T-cell (primary cell): ENCODE measurements at places on chromosomes 12 and 14. TPM values are rescaled to one million over a fixed set of nuclear protein-coding genes. Genes with fewer than 3 reads are reported as not detected.

GRCh38 chr12:80184926-80185325 lies 85.6 kb downstream of the OTOGL start:
- no peak overlapping the region for H3K27ac ChIP-seq
- H3K27me3 ChIP-seq = no peaks in the 10 kb centered on the region
- H3K36me3 ChIP-seq = no peaks in the 10 kb centered on the region
- no peak for DNase-seq
- no peaks in the 10 kb centered on the region for H3K4me1 ChIP-seq

DNA sequence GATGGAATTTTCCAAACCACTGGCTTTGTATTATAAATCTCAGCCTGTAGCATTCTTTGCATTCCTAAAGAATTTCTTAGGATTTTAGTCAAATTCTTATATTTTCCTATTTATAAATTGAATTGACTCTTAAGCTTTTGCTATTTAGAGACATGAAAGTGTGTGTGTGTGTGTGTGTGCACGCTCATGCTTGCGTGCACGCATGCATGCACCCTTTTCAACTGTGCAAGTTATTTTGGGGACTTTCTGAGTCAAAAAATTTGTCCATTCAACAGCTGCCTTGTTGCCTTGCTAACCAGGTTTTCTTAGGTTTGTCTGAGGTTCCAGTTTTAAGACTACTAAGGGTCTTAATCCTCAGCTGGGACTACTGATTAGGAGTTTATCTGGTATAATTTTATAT lies 42.6 kb downstream of the GPATCH2L start:
- DNase-seq = no peak
- no peaks in the 10 kb centered on the region for H3K27me3 ChIP-seq
- no peak overlapping the region for H3K4me3 ChIP-seq

NINJ2 gene
- 8.7 TPM for total RNA-seq

CCDC88C gene
- 260 TPM for total RNA-seq

DNA sequence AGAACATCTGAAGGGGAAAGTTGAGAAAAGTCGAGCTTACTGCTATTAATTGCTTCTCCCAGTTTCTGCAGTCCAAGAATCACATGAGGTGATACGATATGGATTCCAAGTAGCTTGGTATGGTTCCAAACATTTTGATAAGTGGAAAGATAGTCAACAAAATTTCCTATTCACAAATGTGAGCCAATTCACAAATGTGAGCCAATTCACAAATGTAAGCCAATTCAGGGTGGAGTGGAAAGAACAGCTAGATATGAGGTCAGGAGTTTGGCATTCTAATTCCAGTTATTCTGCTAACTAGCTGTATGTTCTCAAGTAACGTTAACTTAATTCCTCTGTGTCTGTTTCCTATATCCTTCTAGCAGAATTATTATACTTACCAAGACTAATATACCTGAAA lies 37.6 kb upstream of the DHRS4 start:
- H3K27ac ChIP-seq = no peak overlapping the region
- no peak for DNase-seq
- no peak overlapping the region for H3K4me3 ChIP-seq
- no peaks in the 10 kb centered on the region for H3K4me1 ChIP-seq
- H3K27me3 ChIP-seq = no peaks in the 10 kb centered on the region

ETV6 gene
- total RNA-seq = 24.8 TPM

GLT1D1 gene
- total RNA-seq = 0.14 TPM

MYO1H gene
- not detected for total RNA-seq

DNA sequence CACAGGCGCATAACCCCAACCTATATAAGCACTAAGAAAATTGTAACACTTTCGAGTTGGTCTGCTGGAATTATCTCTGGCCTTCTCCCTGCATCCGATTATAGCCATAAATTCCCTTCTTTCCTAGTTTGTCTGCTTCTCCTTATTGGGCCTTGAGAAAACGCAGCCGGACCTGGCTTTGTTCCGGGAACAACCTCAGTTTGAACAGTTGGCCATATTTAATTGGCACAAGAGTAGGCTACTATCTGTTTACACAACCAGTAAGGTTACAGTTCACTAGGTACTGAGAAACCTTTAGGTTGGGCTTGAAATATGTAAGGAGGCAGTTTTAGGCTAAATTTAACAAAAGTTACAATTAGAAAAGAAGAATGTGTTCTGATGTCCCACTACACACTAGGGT lies 176.1 kb downstream of the IPO8 start:
- no peaks in the 10 kb centered on the region for H3K4me1 ChIP-seq
- H3K4me3 ChIP-seq = no peak overlapping the region
- no peak overlapping the region for H3K27ac ChIP-seq

- H3K27ac ChIP-seq = no peak overlapping the region
- H3K4me1 ChIP-seq = no peaks in the 10 kb centered on the region
- no peaks in the 10 kb centered on the region for H3K36me3 ChIP-seq
- no peaks in the 10 kb centered on the region for H3K27me3 ChIP-seq
These were observed 118.6 kb upstream of the SYT1 start for GRCh38 chr12:78746001-78746400.

DNA sequence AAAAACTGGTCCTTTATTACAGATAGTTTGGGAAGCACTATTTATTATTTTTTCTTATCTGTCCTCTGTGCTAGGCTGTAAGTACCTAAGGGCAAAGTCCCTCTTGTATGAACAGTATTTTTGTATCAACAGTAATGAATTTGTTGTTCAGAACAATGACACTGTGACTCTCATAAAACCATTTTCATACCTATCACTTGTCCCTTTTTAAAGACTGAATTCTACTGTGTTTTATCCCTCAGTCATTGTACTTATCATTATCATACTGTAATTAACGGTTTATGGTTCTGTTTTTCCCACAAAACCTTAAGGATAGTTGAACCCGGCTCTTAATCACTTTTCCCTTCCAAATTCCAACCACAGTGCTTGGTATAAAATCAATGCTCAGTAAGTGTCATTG lies 69.4 kb downstream of the SRGAP1 start:
- no peaks in the 10 kb centered on the region for H3K36me3 ChIP-seq
- no peak overlapping the region for H3K27ac ChIP-seq
- H3K4me1 ChIP-seq = no peaks in the 10 kb centered on the region

- DNase-seq = no peak
- H3K4me3 ChIP-seq = no peak overlapping the region
- no peaks in the 10 kb centered on the region for H3K36me3 ChIP-seq
These were observed 44.9 kb downstream of the DERA start for GRCh38 chr12:15956010-15956409.

GRCh38 chr14:104865631-104866441 lies 768 bp downstream of the CEP170B start:
- peak overlapping the region; percentile 26 for H3K4me3 ChIP-seq
- no peaks in the 10 kb centered on the region for H3K4me1 ChIP-seq
- H3K27me3 ChIP-seq = no peaks in the 10 kb centered on the region
- H3K36me3 ChIP-seq = no peaks in the 10 kb centered on the region
- H3K27ac ChIP-seq = no peak overlapping the region

- no peak for DNase-seq
- peaks cover 52% of the 10 kb centered on the region for H3K4me1 ChIP-seq
- peaks cover 10% of the 10 kb centered on the region for H3K36me3 ChIP-seq
- H3K27ac ChIP-seq = no peak overlapping the region
- H3K4me3 ChIP-seq = no peak overlapping the region
- H3K27me3 ChIP-seq = no peaks in the 10 kb centered on the region
These were observed 8.6 kb downstream of the LDHB start for GRCh38 chr12:21649034-21649433.

GRCh38 chr12:109234012-109234411 lies 75.1 kb downstream of the FOXN4 start:
- peaks cover 10% of the 10 kb centered on the region for H3K36me3 ChIP-seq
- H3K27ac ChIP-seq = no peak overlapping the region
- no peaks in the 10 kb centered on the region for H3K4me1 ChIP-seq
- no peaks in the 10 kb centered on the region for H3K27me3 ChIP-seq

DNA sequence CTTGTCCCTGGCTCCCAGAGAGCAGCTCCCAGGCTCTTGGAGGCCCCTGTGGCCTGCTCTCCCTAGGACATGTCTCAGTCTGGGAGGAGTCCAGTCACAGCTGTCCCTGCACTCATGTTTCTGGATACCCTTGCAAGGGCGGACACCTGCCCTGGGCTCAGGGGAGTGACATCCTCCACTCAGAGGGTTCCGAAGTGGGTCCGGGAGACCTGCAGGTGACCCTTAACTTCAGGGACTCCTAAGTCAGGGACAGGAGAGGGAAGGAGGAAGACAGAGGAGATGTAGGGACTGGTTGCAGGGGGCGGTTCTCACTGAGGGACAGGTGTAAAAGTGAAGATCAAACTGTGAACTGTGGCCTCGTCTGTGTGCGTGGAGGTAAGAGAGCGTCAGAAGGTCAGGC lies 37.6 kb downstream of the CACNA2D4 start:
- H3K4me3 ChIP-seq = no peak overlapping the region
- no peak overlapping the region for H3K27ac ChIP-seq
- H3K4me1 ChIP-seq = no peaks in the 10 kb centered on the region
- no peaks in the 10 kb centered on the region for H3K27me3 ChIP-seq

OASL gene
- 8.9 TPM for total RNA-seq

DNA sequence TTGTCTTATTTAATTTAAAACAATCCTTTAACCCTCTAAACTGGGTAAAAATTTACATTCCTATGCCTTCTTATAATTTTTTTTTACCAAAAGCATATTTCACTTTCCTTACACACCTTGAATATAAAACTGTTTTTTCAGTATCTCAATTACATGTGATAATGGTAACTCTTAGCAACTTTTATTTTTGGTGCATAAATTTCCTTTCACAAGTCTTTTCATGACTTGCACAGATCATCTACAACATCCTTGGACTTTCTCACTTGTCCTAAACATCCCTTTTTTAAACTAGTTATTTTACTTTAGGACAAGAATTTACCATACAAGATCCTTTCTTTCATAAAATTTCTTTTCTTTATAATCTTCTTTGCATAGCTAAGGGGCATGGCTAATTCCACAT lies 142.0 kb downstream of the LLPH start:
- no peak overlapping the region for H3K4me3 ChIP-seq
- H3K4me1 ChIP-seq = no peaks in the 10 kb centered on the region
- no peaks in the 10 kb centered on the region for H3K36me3 ChIP-seq
